ENCODE measurements at places on chromosomes 7 and 10.

GRCh38 chr7:27202862-27203134, 2.9 kb upstream of the HOXA13 start:
- DNase-seq, result no peak

DNA sequence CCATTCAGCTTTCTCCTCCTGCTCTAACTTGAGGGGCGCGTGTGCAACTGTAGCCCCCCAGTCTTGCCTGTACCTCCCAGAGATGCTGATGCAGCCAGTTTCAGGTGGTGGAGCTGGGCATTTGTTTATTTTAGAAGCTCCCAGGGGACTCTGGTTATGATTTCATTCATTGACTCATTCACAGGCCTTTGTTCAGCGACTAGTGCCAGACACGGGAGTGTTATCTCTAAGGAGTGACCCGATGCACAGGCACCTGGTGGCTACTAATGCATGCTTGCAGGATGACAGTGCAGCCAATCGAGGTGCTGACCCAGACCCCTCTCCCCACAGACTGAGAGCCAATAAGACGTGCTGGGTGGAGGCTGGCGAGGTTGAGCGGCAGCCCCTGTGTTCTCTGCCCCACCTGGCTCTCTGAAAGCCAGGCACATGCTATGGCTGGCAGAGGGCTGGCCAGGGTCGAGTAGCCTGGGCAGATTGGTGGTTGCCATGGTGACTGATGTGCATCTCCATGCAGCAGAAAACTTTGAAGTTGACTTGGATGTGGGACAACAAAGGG, 19.7 kb upstream of the SLC18A2 start:
- DNase-seq, result no peak

GRCh38 chr7:151085691-151086620, at the start of gene AGAP3:
Gene AGAP3, plus strand, starts transcription at chr7:151086475. Its CDS starts 267 bp downstream, at chr7:151086742.
- DNase-seq, result peak; percentile 71

DNA sequence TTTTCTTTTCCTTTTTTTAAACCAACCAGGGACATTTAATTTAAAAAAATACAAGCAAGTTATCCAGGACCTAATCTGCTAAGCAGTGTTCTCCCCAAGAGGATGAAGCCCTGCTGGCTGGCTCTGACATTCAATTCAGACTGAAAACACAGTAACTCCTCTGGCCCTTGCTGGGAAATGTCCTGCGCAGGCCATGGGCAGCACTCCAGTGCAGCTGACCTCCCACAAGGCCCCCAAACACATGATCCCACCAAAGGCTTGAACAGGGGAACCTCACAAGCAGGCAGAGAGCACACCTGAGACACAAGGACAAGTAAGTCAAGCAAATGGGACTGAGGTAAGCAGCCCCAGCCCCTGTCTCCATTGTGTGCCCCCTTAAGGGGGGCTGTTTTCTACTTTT, 56.9 kb upstream of the FHIP2A start:
- no peak for DNase-seq

DNA sequence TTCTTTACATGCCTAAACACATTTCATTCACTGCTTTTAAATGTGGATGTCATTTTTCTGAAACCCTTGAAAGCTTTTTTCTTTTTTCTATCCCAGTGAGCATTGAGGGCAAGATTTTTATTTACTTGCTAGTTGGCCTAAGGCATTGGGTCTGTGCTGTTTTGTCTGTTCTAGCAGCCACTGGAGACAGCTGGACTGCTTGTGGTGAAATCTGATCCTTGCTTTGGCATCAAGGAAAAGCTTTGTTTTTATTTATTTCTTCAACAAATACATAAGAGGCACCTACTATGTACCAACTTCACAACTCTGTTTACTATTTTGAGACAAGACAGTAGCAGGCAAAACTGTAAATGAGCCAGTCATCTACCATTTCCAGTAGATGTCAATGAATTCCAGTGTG, 28.4 kb upstream of the PDLIM1 start:
- no peak for DNase-seq

DNA sequence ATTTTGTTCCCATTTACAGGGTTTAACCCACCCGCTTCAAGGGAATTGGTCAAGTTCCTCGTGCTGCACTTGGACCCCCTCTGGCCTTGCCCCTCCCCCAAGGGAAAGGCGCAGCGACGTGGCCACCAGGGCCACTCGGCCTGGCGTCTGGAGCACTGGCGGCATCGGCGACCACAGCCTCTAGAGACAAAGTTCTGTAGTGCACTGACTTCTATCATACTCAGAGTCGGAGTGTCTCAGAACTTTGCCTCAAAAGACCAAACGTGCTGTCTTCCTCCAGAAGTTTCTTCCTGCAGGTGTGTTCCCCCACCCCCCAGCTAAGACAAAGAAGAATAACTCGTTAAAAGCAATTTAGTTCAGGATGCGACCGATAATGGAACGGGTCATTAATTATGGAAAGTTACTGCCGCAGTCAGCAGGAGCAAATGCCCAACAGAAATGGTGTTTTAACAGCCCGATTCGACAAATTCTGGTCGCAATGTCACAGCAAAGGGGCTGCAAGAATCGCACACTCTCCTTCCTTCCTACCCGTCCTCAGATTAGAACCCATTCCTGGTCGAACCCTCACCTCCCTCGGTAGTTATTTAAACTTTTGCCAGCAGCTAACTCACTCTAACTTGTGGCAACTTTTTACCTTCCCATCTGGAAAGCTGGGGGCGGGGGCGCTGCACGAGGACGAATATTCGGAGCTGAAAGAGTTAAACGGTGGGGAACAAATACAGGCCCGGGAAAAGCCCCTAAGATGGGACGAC, 202.1 kb upstream of the NFE2L3 start:
- no peak for DNase-seq

- no peak for DNase-seq
Measured at GRCh38 chr7:24734306-24734705, 23.0 kb downstream of the GSDME start.

GRCh38 chr10:44937196-44938005, 22.2 kb upstream of the RASSF4 start:
- no peak for DNase-seq

- DNase-seq, result no peak
Measured at GRCh38 chr7:155323001-155323638, 25.4 kb downstream of the INSIG1 start.

GRCh38 chr7:20216406-20217036, 663 bp downstream of the MACC1 start:
- no peak for DNase-seq

DNA sequence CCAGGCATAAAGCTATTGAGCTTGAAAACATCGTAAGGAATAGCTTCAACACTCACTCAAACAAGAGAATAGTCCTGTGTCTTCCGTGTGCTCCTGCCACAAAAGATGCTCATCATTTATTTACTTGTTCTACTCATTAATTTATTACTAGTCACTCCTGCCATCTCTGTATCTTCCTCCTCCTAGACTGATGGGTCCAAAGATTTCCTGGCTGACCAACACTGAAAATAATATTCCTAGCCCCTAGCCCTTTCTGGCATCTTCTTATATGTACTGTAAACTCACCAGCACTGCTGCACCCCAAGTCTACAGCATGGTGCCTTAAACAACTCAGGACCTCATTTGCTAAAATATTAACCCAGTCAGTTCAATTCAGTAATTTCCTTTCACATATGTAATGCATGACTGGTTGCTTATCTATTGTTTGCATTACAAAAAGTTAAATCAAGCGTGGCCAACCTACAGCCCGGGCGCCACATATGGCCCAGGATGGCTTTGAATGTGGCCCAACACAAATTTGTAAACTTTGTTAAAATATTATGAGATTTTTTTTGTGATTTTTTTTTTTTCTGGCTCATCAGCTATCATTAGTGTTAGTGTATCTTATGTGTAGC, 86.7 kb upstream of the GSDME start:
- no peak for DNase-seq

DNA sequence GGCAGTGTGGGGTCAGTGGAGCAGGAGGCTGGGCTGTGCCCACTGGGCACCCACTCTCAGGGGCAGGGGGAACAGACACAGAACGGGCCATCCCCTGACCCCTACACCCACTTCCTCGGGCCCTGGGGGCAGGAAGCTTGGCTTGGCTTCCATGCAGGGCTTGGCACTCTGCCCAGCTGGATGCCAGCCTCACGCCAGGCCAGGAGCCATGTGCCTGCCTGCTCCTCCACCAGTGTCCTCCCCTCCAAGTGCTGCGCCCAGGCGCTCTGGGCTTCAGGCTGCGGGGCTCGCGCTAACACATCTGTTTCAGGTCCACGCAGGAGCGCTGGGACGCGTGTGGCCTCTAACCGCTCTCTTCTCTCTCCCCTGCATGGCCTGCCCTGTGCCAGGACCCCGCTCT, 12.7 kb downstream of the LDB3 start:
- DNase-seq, result no peak

DNA sequence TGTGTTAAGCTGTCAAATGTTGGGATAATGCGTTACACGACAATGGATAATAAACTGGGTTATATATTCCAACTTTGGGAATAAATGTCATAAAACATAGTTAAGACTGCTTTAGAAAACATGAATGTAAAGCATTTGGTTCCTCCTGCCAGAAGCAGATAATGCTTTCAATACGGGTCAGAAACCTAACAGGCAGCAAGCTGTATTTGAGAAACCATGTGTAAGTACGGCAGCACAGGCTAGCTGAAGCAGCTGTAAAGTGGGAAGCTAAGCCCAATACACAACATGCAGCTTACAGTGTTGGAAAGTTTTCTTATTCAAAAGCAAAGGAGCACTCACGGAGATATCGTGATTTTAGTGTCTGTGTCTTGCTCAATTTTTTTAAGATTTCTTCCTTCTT, 46.5 kb downstream of the MALSU1 start:
- DNase-seq, result no peak

GRCh38 chr7:68063171-68063570, 1066.5 kb downstream of the TYW1 start:
- DNase-seq, result no peak

DNA sequence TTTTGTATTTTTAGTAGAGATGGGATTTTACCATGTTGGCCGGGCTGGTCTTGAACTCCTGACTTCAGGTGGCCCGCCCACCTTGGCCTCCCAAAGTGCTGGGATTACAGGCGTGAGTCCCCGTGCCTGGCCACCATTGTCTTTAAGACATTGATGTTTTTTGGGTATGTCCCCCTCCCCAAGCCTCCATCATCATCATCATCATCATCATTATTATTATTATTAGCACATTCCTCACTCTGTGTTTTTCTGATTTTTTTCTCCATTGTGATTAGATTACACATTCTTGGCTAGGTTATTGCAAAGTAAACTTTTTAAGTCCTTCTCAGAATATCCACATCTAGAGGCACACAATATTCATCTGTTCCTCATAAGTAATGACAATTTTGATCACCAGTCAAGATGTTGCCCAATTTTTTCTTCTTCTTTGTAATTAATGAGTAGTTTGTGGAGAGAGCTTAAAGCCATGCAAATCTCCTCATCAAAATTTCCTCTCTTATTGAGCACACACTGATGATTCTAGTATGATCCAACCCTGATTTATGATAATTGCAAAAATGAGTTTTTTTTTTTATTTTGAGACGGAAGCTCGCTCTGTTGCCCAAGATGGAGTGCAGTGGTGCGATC, 47.5 kb downstream of the EPC1 start:
- DNase-seq, result no peak

GRCh38 chr10:113427811-113428558, 124.9 kb upstream of the HABP2 start:
- DNase-seq, result no peak

GRCh38 chr7:46169384-46169755, 248.3 kb upstream of the IGFBP3 start:
- DNase-seq, result no peak

DNA sequence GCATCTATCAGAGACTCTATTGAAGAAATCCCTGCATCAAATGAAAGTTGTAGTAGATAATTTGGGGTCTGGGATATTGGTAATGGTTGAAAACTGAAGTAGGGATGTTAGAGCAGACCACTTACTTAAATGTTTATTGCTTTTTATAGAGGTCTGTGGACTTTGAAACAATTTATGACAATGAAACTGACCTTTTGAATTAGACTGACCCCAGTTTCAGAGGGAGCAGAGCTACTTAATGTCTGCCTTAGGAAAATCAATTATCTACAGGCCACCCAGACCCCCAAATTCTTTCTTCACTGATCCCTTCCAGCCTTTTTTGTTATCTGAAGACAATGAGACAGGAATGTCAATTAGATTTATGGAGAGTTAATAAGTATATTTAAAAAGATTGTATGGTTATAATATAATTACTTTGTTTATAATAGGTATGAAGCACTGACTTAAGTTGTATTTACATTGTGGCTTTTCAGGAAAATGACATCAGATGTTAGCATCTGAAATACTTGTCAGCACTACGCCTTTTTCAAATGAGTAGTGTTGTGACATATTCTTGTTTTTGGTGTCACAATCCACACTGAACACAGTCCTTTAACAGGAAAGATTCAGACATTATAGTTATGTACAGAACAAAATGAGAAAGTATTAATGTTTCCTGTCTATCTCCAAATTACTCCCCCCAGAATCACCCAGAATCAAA, 13.9 kb downstream of the MGAM2 start:
- DNase-seq, result no peak

DNA sequence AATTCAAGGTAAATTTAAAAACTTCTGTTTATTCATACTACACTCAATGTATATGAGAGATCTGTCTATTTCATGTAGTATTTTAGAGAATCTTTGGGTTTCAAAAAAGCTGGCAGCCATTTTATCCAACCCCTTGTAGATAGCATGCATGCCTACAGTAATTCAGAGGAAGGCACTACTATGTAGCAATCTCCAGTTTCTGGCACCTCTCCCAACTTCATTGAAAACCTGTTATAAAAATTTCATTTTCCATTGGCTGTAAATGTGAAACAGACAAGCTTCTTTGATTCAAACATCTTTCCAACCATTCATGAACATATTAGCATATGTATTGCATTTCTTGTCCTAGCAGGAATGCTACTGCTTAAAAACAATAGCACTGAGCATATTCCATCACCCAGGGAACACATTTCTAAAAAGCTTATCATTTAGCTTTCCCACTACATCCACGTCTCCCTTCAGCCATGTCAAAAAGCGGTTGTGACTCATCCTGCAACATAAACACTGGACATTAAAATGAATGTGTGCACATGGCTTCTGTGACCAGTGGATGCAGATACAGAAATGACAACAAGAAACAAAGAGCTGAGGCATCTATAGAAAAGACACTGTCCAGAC, 330.4 kb upstream of the AOAH start:
- no peak for DNase-seq

DNA sequence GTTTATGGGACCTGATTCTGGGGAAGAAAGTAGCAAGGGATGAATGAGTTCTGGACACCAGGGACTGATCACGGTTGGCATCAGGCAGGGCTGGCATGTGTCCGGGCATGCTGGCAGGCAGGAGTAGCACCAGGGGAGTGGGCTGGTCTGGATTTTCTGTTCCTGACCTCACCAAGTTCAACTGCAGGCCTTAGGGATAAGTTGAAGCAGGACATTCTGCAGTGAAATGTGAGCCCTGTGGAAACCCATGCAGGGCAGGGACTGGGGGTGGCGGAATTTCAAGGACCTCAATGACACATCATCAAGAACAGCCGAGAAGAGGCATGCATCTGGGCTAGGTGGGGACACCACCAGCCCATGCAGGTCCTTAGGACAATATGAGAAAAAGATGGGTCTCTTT, 80.2 kb upstream of the ADAM12 start:
- no peak for DNase-seq

DNA sequence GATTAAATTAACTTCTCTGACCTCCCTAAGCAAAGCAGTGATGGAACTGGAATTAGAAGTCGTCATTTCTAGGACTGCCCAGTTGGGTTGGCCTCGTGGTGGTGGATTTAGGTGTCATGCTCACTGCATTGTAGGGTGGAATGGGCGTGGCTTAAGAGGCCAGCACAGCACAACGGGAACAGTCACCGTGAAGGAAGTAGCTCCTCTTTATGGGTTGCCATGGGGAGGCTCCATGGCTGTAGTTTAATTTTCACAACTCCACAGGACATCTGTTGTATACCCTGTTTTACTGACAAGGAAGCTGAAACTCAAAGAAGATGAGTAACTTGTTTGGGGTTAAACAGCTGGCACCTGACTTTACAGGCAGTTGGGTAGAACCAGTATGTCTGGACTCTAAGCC, 208.3 kb downstream of the CELF2 start:
- DNase-seq, result peak; percentile 82

Measured in activated CD4-positive, alpha-beta T cell treated with anti-CD3 and anti-CD28 coated beads, Interleukin-2, amount 50 U/mL, for 16 hours (primary cell).